Astrocyte of the cerebellum (primary cell): ENCODE measurements at places on chromosomes 3 and 15.
A peak's percentile ranks its signal among the peaks of the same experiment; 100 is the strongest.

- DNase-seq = no peak
Observed at GRCh38 chr3:122947196-122947595, 80.4 kb downstream of the SEMA5B start.

GRCh38 chr3:42273361-42273760, 7.4 kb upstream of the CCK start:
- no peak for DNase-seq

- DNase-seq = peak; percentile 96
Observed at GRCh38 chr3:30286007-30286669, 320.3 kb upstream of the TGFBR2 start.

GRCh38 chr3:87968668-87969067, 90.1 kb downstream of the CGGBP1 start:
- no peak for DNase-seq

DNA sequence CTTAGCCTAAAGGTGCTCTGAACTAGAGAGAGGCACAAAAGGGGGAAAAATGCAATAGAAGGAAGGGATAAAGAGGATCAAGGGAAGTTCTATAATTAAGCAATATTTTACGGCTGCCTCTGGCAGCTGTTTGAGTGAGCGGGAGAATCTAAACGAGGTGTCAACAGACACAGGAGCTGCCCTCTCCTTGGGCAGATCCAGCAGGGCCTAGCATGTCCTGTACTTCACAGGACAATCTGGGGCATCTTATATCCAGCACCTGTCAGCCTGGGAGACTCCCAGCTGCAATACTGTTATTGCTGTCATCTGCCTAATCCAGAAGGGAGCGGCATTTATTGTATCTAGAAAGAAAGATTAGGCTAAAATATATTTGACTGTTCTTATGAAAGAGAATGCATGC, 68.9 kb downstream of the WWTR1 start:
- no peak for DNase-seq

DNA sequence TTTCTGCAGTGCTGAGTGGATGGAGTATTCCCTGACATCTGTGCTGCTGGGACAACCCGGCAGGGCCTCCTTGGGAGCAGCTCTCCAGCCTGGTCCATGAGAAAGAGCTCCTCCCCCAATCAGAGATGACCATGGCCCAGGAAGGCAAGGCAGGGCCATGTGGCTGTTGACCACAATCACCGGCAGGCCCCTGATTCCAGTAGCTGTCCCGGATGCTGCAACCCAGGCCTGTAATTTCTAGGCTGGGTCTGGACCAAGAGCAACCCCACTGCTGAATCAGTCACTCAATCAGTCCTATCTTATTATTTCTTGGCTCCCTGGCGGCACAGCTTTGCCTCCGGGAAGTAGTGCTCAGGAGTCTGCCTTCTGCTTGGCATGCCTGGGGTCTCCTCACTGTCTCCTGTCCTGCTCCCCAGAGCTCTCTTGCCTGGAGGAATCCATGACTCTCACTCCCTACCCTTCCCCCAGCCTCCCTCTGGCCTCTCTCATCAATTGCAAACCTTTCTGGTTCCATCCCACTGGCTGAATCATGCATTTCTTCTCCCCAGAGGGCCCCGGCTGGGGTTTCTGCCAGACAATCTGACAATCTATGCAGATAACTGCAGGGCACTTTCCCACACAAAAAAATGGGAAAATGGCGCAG, 32.6 kb upstream of the ITGA11 start:
- DNase-seq = no peak

GRCh38 chr15:96448923-96449322, 118.4 kb downstream of the NR2F2 start:
- no peak for DNase-seq

- DNase-seq = no peak
Observed at GRCh38 chr3:56801662-56802377, at the start of gene ARHGEF3. Gene ARHGEF3 (minus strand): TSS chr3:56801949. CDS start chr3:56801798, 151 bp downstream.

GRCh38 chr3:185528532-185528931, 23.9 kb downstream of the LIPH start:
- no peak for DNase-seq

GRCh38 chr3:171269542-171269941, 190.7 kb downstream of the TNIK start:
- no peak for DNase-seq

DNA sequence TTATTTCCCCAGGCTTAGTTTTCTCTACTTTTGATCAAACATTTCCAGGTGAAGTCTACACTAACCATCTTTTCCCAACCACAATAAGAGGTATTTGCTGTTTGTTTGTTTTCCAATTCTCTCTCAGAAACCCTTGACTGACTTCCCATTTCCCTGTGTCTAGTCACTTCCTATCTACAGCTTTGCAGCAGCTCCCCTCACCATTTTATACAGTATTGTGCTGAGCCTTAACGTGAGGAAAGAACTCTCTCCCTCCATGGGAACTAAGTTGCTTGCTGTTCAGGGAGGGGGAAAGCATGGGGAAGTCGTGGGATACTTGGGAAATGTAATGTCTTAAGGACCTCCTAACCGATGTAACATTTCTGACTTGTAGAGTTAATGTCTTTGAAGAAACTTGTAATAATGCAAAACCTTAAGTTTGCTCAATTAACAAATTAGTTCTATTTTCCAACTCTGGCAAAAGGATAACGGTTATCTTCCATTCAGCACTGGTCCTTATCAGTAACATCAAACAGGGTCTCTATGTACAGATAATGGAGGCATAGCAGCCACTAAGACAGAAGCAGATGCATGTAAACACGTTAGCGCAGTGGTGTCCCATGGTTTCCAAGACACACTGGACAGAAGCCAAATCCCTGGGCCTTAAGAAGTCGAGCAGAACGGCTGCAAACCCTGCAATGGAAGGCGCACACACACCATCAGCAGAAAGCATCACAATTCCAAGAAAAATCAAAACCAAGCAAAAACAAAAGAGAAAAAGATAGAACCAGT, 39.7 kb downstream of the NPTN start:
- no peak for DNase-seq

- DNase-seq = no peak
Observed at GRCh38 chr3:112745567-112746248, 101.0 kb downstream of the CD200R1L start.

DNA sequence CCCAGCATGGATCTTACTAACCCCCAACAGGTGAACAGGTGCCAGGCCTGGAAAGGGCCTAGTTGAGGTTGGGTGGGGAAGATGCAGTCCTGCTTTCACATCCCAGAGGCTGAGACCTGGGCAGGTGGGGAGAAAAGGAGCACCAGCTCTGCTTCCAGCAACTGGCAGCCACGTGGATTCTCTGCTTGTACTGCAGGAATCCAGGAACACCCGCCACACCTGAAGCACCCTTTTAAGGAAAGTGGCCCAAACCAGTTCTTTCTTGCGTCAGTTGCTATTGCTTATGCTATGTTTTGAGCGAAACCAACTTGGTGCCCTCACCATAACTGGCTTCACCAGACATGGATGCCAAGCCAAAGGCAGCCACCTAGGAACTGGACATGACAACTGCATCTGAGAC, 28.1 kb upstream of the NEO1 start:
- DNase-seq = no peak

DNA sequence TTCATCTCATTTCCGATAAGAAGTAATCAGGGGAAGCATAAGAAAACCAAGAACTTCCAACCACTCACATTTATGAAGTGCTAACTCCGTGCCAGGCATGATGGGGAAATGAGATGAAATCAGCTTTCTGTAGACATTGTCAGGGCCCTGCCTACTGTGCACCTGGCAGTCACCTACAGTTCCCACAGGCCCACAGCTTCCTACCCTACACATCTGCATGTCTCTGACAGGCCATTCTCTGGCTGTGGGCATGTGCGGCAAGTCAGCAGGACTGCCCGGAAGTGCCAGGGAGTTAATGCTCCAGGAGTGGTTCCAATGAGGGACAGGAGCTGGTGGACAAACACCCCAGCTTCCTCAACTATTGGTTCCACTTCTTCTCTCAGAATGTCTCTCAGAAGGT, 24.3 kb downstream of the EIF1B start:
- no peak for DNase-seq

DNA sequence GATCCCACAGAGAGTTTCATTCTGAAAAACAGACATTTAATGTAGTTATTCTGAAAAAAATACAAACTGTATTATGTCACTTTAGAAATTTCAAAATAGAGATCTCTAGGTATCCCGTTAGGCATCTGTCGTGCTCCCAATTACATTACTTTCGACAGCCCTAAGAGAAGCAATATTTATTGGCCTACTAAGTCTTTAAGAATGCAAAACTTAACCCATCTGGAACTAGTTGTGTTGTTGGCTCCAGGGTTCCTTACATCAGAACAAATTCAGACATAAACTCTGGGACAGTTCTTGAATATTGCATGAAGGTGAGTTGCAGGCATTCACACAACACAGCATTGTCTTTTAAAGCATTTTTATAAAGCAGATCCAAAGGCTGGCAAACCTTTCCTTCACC, 498.4 kb downstream of the FHIT start:
- no peak for DNase-seq

DNA sequence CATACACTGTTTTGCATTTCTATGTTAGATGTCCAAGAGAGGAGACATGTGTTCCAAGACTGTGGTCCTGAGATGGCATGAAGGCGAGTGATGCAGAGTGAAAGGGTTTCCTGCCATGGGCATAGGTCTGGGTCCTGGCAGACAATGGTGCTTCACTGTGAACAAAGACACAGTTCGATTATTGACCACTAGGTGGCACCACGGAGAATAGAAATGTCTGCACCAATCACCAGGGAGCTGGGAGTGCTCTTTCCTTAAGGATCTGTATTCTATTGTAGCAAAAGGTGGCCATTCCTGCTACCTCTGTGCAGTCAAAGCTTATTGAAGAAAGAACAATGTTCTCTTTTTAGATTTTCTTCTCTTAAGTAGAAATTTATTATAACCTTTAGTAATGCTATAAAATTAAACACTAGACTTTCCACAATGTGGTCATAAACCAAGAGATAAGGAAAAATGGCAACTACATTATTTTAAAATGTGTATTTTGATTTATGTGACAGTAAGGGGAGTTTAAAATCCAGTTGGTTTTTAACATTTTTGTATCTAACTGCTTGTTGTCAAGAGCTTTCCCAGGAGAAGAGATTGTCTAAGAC, 88.7 kb downstream of the GABRG3 start:
- DNase-seq = peak; percentile 15

- no peak for DNase-seq
Observed at GRCh38 chr3:135448520-135448919, 517.0 kb upstream of the PPP2R3A start.

DNA sequence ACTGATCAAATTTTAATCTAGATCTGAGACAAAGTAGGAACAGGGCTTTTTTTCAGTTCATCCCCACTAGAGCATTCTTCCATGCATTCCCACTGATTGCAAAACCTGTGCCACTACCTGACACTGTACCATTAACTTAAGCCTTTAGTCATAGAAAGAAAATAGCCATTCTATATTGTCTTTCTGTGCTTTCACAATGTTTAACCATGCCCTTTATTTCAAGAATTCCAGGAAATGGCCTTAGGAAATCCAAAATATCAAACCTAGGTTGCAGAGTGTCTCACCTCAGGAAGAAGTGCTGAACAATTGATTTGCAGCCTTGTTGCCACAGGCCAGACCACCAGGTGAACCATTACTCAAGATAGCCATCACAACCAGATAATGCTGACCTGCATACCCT, 56.2 kb upstream of the TGFBR2 start:
- no peak for DNase-seq

- DNase-seq = no peak
Observed at GRCh38 chr15:91482799-91483198, 370.7 kb upstream of the SLCO3A1 start.

- DNase-seq = no peak
Observed at GRCh38 chr3:149280671-149281349, 52.6 kb downstream of the TM4SF18 start.

- DNase-seq = no peak
Observed at GRCh38 chr3:194080913-194081800, 54.8 kb upstream of the HES1 start.

- no peak for DNase-seq
Observed at GRCh38 chr3:3499987-3500386, 299.2 kb upstream of the LRRN1 start.

DNA sequence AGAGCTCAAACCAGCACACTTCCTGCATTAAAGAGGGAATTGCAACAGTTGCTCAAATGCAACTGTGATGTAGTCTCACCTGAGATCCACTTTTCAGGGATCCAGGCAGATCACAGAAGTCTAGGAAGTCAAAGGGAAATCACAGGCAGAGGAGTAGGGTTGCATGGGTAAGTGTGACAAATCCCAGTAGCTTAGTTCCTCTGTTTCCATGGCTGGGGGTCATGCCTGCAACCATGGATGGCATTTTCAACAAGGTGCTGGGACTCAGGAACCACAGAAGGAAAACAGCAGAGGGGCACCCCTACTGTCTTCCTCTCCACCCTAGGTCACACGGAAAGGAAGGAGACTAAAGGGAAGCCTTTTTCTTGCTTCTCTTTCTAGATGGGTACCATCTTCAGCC, 36.5 kb upstream of the ARNT2 start:
- no peak for DNase-seq

DNA sequence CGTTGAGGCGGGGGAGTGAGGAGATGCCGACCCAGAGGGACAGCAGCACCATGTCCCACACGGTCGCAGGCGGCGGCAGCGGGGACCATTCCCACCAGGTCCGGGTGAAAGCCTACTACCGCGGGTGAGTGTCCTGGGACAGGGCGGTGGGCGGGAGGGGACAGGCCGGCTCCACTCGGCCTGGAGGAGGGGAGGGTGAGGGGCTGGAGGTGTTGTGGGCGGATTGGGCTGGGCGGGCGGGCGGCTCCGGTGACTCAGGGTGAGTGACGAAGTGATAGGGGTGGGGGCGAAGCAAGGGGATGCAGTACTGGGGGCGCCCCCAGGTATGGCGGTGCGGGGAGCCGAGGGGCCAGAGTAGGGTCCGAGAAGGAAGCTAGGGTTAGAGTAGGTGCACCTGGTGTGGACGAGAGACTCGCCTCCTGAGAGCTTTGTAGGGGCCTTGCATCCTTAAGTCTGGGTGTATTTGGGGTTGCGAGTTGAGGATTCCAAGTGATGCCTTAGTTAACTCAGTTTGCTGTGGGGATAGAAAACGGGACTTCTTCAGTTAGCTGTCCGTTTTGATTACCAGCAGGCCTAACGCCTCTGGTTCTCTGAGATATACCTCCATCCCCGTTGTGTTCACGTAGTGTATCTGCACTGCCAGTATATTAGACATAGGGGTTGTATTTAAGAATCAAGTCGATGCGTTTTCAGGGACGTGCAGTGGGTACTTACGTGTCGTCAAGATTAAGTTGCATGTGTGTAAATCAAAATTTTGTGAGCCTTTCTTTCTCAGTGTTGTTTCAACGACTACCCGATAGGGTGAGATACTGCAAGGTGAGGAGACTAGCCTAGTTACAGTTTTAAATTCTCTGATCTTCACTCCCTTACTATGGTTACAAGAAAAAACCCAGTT, 670 bp downstream of the PRKCI start:
- DNase-seq = no peak

GRCh38 chr3:34882764-34883163, 756.6 kb upstream of the ARPP21 start:
- DNase-seq = peak; percentile 3

- DNase-seq = no peak
Observed at GRCh38 chr3:138213398-138214085, 26.4 kb downstream of the ARMC8 start.
